ENCODE measurements at places on chromosomes 6 and 20.
A peak's percentile ranks its signal among the peaks of the same experiment; 100 is the strongest.

GRCh38 chr6:25277857-25278256 lies 1.3 kb upstream of the CARMIL1 start:
- DNase-seq = no peak

DNA sequence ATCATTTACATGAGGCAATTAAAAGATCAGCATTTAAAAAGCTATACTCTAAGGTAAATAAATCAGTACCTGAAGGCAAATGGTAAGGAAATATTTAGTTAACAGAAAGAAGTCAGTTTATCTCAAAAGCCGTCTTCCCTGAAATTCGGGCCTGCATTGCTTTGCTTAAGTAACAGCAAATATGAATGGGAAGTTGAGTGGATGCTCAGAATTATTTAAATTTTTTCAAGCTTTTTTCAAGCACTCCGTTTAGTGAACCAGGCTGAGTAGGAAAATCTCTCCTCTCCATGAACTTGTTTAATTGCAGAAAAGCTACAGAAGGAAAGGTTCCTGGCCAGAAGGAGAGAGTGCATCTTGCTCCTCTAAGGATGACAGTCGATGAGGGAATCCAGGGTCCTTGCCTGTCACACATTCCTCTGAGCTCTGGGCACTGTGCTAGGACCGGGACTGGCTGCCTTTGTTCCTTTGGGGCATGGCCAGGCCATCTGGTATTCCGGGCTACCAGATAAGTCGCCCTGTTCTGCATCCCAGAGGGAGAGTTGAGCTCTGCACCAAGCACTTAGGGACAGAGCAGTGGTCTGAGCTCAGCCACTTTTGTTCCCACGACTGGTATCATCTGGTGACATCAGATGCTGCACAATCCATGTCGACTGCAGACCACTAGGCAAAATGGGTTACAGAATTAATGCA lies 77.6 kb downstream of the RIN2 start:
- no peak for DNase-seq

- no peak for DNase-seq
Observed at GRCh38 chr6:14426281-14426680, 308.7 kb downstream of the CD83 start.

DNA sequence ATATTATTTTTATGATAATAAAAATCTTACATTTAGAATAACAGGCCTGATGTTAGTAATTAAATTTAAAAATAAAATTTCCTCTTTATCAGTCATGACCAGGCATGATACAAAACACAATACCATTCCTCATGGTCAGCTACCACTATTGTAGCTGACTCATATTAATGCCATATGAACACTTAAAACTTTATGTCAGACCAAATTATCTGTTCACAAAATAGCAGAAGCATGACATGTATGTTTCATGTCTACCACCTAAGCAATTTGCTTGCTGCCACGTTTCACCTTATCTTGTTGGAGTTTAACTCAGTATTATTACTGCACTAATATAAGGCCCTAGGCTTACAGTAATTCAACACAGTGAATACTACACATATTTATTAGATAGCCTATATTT lies 65.7 kb downstream of the HTR1B start:
- DNase-seq = no peak

GRCh38 chr20:14522595-14522994 lies 185.2 kb upstream of the FLRT3 start:
- DNase-seq = no peak

GRCh38 chr6:7184502-7184901 lies 76.7 kb downstream of the RREB1 start:
- DNase-seq = peak; percentile 18

- DNase-seq = no peak
Observed at GRCh38 chr6:126199466-126199865, 140.4 kb upstream of the CENPW start.

- no peak for DNase-seq
Observed at GRCh38 chr6:33000055-33000454, 9.3 kb downstream of the HLA-DOA start.

DNA sequence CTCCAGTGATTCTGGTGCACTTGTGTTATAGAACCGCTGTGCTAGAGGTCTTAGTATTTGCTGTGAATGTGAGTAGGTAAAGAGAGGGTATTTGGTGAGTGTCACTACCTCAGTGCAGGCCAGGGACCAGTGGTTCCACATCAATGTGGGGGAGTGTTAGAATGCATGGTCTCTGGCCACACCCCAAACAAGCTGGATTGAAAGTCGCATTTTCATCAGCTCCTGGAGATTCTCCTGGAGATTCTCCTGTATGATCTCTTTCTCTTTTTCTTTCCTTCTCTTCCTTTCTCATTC lies 26.8 kb upstream of the BCAS1 start:
- no peak for DNase-seq
